ENCODE measurements at places on chromosomes 2 and 18. TPM values are rescaled to one million over a fixed set of nuclear protein-coding genes. Genes with fewer than 3 reads are reported as not detected.

DNA sequence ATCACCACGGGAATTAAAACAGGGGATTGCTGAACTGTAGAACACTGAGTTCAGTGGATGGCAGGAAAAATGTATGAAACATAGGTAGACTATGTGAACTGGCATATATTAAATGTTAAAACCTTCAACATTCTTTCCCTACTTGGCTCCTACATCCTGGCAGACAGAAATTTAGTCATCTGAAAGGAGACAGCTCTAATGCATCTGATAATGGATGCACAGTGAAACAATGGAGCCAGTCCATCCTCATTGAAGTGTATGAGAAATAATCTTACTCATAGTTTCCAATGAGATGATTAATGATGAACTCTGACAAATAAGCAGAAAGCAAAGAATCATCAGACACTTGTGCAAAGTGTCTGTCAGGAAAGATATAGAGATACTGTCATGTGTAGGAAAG lies 1629.7 kb upstream of the TMEFF2 start:
- DNase-seq: no peak

The ACKR3 gene
- 25.4 TPM for total RNA-seq

The GNAL gene
- 5.1 TPM for total RNA-seq

DNA sequence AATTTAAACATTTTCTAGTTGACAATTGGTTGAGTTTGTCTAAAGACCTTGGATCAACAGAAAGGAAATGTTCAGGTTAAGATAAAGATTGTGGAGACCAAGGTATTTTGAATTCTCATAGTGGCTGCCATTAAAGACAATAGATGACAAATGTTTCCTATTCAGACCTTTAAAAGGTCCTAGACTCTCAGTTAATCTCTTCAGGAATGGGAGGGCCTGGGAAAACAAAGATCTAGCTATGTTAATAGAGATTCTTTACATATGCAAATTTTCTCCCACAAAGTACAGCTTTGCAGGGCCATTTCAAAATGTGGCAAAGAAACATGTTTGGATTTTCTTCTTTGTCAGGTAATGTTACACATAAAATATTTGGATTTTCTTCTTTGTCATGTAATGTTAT lies 403.9 kb downstream of the SPAG16 start:
- DNase-seq: no peak

GRCh38 chr2:204282525-204282924 lies 262.8 kb upstream of the PARD3B start:
- DNase-seq: no peak

GRCh38 chr2:162009543-162009942 lies 64.5 kb downstream of the DPP4 start:
- no peak for DNase-seq

The GPR17 gene
- total RNA-seq: 0.25 TPM

DNA sequence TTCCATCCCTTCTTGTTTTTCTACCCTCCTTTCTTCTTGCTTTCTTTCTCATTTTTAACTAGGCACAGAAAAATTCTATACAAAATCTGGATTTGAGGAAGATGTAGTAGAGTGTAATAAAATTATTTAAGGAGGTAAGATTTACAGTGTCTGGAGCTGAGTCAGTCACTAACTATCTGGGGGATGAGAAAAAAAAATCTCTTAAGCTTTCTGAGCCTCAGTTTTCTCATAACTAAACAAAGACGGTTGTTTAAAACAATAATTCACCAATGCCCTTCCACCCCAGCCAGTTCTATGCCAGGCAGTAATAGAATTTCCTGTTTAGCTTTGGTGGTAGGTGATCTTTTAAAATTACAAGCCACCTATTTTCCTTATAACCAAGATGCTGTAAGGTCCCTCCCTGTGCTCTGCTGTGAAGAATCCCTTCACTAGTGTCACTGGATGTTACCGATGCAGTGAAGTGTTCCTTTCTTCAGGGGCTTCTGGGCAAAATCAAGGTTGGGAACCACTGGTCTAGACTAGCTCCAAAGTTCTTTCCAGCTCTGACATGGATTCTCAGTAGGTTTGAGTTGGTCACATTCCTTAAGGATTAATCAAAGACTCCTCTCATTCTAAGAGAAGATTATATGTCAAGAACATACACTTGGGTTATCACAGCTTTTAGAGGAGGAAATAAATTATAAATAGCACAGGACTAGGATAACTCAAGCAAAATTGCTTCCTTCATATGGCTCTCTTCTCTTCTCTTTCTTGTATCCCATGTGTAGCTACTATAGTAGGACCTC lies 289.0 kb downstream of the CDH2 start:
- no peak for DNase-seq

The REEP1 gene
- total RNA-seq: 21.3 TPM

The HNMT gene
- 11.0 TPM for total RNA-seq

DNA sequence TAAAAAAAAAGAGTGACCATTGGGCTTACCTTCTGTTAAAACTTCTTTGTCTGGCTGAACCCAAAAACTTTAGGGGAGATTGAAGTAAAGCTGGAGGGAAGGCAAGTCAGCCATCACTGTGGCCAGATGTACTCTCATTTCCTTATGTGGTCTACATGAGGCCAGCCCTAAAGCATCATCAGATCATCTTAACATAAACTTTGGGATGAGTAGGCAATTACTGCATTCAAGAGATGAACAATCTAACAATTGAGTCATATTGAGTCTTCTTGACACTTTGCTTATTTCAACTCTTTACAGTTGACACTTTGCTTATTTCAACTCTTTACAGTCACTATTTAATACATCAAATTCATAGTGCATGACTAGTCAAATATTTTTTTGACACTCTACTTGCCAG lies 155.6 kb downstream of the QPCT start:
- DNase-seq: no peak

GRCh38 chr2:187349326-187349944 lies 98.6 kb downstream of the CALCRL start:
- DNase-seq: no peak

Data from left ventricle myocardium superior (tissue), 1 donor.